Ammon's horn (tissue), 1 donor: ENCODE measurements at places on chromosomes 11 and 22.
A peak's percentile ranks its signal among the peaks of the same experiment; 100 is the strongest.

- DNase-seq, result no peak
These were observed 7.5 kb downstream of the LRRC56 start for GRCh38 chr11:544817-545166.

- DNase-seq, result no peak
These were observed 5.5 kb downstream of the ACRV1 start for GRCh38 chr11:125675196-125675595.

- DNase-seq, result no peak
These were observed 45.6 kb downstream of the PISD start for GRCh38 chr22:31616315-31616980.

DNA sequence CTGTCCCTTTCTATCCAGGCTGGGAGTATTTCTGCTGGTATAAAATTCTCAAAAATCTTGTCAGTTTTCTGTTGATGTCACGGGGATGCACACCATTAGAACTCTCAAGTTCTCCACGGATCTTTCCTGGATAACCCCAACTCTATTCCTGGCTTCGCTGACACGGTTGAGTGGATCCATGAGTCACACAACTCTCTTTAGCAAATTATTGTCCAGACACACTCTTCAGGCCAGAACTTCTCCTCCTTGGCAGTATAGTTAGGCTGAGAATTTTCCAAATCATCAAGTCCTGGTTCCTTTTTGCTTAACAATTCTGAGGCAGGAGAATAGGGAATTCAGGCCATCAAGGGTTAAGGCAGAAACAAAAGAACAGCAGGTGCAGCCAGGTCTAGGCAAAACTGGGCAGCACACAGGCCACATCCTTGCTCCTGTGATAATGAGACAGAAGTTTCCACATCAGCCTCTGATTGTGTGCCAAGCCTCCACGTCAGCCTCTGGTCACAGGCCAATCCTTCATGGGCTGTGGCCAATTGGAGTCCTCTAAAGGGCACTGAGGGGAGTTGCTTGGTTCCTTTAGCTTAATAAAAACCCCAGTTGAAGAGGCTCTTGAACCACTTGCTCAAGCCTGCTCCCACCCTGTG lies 5.7 kb upstream of the ACAT1 start:
- DNase-seq, result peak; percentile 86

DNA sequence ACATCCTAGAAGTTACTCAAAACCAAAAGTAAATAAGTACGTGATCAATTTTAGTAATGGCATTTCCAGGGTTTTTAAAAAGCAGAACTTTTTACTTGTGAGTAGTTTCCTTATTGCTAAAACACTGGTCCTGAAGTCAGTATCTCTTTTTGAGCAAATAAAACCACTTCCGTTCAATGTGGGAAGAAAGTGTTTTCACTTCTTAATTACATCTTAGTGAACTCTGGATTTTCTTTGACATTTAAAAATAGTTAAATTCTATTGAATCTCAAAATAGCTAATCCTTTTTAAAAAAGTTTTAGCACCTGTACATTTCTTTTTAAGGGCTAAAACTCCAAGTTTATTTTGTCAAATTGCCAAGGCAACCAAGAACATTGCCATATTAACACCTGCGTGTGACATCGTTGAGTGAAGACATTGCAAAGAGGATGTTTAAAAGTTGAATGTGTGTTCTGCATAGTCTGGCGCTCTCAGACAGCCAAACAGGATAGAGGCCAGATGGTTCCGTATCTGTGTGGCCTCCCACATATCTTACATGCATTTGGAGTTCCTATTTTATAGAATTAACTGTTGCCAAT lies 17.2 kb upstream of the OR5B21 start:
- peak; percentile 67 for DNase-seq

- peak; percentile 16 for DNase-seq
These were observed 92.4 kb downstream of the ISX start for GRCh38 chr22:35158336-35158735.

- no peak for DNase-seq
These were observed 3.4 kb upstream of the DPP3 start for GRCh38 chr11:66476841-66477251.

GRCh38 chr11:47705721-47706120 lies 9.4 kb downstream of the AGBL2 start:
- no peak for DNase-seq
